ENCODE measurements at places on chromosomes 2 and 18.
A peak's percentile ranks its signal among the peaks of the same experiment; 100 is the strongest.

GRCh38 chr2:3604991-3605961, 10.4 kb downstream of the COLEC11 start:
- no peak for DNase-seq

DNA sequence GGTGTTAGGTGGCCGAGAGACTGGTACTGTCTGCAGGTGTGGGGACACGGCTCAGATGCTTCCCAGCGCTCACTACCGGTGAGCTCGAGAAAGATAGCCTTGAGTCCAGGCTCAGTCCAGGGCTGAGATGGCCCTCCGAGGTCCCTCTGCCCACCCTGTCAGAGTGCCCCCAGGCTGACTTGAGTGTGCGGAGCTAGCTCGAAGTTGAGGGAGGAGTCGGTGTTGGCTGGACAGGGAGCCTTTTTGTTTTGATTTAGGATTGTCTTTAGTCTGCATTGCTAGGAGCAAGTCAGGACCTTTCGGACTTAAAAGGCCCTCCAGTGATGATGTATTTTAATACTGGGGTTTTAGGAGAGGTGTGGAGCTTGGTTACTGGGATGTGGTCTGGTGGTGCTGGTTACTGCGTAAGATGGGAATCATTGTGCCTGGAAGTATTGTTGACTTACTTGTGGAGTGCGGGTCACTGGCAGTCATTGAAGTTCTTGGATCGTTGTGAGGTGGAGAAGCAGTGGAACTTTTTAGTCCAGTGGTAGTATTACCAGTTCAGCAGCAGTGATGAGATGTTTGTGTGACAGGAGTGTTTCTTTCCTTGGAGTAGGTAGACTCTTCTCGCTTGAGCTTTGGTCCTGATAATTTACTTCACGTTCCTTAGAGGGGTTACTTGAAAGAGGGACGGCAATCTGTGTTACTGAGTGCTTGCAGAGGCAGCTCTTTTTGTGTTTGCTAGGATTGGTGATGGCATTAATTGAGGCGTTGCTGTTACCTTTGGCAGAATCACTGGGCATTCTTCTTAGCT, 633 bp downstream of the KIAA1328 start:
- peak; percentile 21 for DNase-seq

GRCh38 chr2:236975766-236976165, 109.9 kb upstream of the COPS8 start:
- DNase-seq = no peak

DNA sequence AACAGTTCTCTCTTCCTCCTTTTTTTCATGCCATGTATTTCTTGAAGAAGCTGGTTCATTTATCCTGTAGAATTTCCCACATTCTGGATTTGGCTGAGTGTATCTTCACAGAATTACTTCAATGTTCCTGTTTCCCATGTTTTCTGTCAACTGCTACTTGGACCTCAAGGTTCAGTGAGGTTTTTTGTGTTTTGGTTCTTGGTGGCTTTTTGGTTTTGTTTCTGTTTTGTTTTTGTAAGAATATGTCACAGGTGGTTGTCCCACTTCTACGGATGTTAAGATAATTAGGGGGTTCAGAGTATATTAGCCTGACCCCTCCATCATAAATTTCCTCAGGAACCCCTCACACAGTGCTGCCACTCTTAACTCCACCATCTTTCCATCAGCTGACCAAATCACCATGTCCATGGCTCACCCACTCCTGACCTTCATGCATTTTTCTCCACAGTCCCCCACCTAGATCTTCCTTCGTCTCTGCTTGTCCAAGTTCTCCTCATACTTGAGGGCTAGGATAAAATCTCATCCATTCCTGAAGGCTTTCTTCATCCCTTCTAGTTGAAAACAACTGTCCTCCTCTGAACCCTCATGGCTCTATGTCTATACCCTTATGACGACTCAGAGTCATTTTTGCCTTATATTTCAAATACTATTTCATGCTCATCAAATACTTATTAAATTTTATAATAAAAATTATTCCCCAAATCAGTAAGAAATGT, 40.4 kb downstream of the PLEKHM3 start:
- DNase-seq = no peak

All from right renal cortex interstitium (tissue), 3 donors.